ENCODE measurements at places on chromosomes 5 and 9. TPM values are rescaled to one million over a fixed set of nuclear protein-coding genes. Genes with fewer than 3 reads are reported as not detected.

DNA sequence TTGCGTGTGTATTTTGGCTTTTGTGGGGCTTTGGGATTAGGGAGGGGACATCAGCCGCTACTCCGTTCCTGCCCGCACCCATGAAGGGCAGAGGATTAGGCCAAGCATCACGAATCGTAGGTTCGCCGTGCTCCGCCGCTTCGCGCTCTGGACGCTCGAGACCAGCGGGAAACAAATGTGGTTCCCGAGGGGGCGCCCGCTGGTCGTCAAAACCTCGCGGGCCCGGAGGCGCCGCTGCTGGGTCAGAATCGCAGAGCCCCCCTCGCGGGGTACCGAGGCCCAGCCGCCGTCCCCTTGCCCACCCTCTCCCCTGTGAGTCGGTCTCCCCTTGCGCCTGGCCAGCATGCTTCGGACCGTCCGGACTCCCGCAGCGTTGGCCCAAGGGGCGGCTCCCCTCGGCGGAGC lies 2.3 kb upstream of the PAX5 start:
- no peaks in the 10 kb centered on the region for H3K36me3 ChIP-seq
- no peak overlapping the region for H3K27ac ChIP-seq
- peak; percentile 34 for DNase-seq

GRCh38 chr9:137025517-137025966 lies 2.5 kb downstream of the ABCA2 start:
- H3K36me3 ChIP-seq = no peaks in the 10 kb centered on the region
- H3K4me1 ChIP-seq = peaks cover 2% of the 10 kb centered on the region
- no peak overlapping the region for H3K4me3 ChIP-seq
- DNase-seq = no peak

DNA sequence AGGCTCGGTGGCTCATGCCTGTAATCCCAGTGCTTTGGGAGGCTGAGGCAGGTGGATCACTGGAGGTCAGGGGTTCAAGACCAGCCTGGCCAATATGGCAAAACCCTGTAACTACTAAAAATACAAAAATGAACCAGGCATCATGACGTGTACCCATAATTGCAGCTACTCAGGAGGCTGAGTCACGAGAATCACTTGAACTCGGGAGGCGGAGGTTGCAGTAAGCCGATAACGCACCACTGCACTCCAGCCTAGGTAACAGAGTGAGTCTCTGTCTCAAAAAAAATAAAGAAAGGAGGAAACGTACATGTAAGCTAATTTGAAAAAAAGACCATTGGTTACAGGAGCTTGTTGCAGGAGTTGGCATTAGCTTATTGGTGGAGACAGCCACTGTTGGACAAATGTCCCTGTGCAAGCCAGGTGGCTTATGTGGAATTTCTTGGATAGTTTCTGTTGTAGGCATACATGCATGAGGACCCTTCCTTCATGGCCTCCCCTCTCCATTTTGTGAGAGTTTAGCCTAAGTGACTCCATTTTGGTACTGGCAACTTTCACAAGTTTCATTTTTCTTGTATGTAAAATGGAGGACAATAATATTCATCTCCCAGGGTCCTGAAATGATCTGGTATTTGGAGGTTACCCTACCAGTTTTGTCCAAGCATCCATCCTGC lies 16.8 kb upstream of the RAB14 start:
- no peak overlapping the region for H3K4me3 ChIP-seq
- H3K27me3 ChIP-seq = peaks cover 7% of the 10 kb centered on the region
- peaks cover 44% of the 10 kb centered on the region for H3K4me1 ChIP-seq
- H3K27ac ChIP-seq = no peak overlapping the region

- no peaks in the 10 kb centered on the region for H3K4me1 ChIP-seq
- DNase-seq = no peak
- H3K27ac ChIP-seq = no peak overlapping the region
- no peak overlapping the region for H3K4me3 ChIP-seq
Measured at GRCh38 chr5:56983593-56984361, 31.9 kb upstream of the MIER3 start.

DNA sequence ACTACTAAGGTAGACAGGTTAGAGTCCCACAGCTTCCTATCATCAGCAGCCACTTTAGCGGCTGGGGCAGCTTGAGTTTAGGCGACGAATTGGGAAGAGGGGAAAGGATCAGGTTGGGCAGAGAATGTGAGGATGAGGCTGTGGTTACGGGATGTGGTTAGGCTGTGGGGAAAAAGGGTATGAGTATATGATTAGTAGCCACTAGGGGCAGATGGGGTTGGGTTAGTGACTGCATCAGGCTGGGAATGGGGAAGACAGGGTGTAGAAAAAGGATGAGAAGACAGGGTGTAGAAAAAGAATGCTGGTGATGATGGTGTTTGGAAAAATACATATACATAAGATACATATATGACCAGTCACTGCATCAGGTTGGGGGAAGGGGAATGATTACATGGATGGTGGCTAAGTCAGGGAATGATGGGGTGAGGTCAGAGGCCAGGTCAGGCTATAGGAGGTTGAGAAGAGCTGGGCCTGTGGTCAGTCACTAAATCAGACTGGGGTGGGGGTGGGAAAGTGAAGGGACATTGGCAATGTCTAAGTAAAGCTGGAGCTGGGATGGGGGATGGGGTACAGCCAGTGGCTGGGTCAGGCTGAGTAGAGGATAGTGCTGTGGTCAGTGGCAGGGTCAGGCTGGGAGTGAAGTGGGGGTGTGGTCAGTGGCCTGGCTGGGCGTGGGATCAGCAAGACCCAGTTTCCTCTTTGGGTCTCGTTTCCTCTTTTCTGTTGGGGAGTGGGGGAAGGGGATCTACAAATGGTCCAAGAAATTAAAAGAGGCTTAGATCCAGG lies 2.1 kb downstream of the TLN1 start:
- H3K36me3 ChIP-seq = peaks cover 8% of the 10 kb centered on the region
- H3K27ac ChIP-seq = no peak overlapping the region
- peak; percentile 28 for DNase-seq
- no peaks in the 10 kb centered on the region for H3K27me3 ChIP-seq

DNA sequence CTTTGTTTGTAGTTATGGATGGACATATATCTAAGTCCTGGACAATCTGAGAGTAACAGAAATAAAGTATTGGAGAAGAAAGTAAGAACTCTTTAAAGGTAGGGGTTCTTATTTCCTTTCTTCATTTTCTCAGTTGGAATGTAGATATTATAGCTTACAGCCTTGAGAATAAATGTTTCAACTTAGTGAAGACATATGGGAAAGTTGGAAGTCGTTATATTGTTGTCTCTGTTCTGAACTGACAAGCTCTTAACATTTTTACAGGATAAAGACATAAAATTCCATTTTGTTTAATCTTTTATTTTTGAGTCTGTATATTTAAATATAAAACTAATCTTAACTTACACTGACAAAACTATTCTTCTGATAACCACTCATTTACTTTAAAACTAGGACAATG lies 2187.5 kb upstream of the ACO1 start:
- no peak overlapping the region for H3K27ac ChIP-seq
- no peaks in the 10 kb centered on the region for H3K27me3 ChIP-seq
- no peak for DNase-seq
- no peaks in the 10 kb centered on the region for H3K4me1 ChIP-seq
- no peak overlapping the region for H3K4me3 ChIP-seq
- peaks cover 16% of the 10 kb centered on the region for H3K36me3 ChIP-seq

- no peak for DNase-seq
- H3K27me3 ChIP-seq = no peaks in the 10 kb centered on the region
- no peaks in the 10 kb centered on the region for H3K36me3 ChIP-seq
- no peak overlapping the region for H3K4me3 ChIP-seq
- H3K4me1 ChIP-seq = peaks cover 8% of the 10 kb centered on the region
- no peak overlapping the region for H3K27ac ChIP-seq
Measured at GRCh38 chr9:88775037-88775471, 216.2 kb upstream of the S1PR3 start.

The GADD45G gene
- total RNA-seq = 13.5 TPM

- no peaks in the 10 kb centered on the region for H3K36me3 ChIP-seq
- peaks cover 11% of the 10 kb centered on the region for H3K4me1 ChIP-seq
- DNase-seq = no peak
Measured at GRCh38 chr5:51043745-51044144, 339.5 kb upstream of the ISL1 start.

- no peaks in the 10 kb centered on the region for H3K27me3 ChIP-seq
- no peaks in the 10 kb centered on the region for H3K36me3 ChIP-seq
- H3K4me3 ChIP-seq = no peak overlapping the region
- peaks cover 5% of the 10 kb centered on the region for H3K4me1 ChIP-seq
- no peak overlapping the region for H3K27ac ChIP-seq
Measured at GRCh38 chr5:73950441-73950873, 324.5 kb downstream of the ARHGEF28 start.

DNA sequence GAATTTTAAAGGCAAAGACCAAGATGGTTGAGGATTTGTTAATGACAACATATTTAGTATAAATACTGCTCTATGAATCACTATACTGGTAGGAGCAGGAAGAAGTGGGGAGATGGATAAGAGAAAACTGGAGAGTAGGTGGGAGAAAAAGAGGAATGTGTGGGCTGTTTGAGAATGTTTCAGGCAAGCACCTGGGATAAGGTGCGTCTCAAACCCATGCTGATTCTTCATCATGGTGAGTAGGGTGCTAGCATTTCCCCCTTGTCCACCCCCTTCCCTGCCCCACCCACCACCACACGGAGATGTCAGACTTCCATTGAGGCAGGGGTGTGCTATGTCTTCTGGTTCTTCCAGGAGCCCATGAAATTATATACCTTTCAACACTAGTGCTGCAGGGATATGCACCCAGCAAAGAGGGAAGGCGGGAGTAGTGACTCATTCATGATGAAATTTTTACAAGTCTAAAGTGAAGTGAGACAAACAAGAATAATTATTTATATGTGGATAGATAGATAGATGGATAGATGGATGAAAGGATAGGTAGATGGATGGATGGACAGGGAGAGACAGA lies 54.3 kb downstream of the MTX3 start:
- no peak for DNase-seq
- no peaks in the 10 kb centered on the region for H3K36me3 ChIP-seq
- peaks cover 8% of the 10 kb centered on the region for H3K4me1 ChIP-seq
- no peak overlapping the region for H3K27ac ChIP-seq

The FAM153A gene
- 6.0 TPM for total RNA-seq

- H3K4me3 ChIP-seq = no peak overlapping the region
- peaks cover 9% of the 10 kb centered on the region for H3K4me1 ChIP-seq
- DNase-seq = no peak
- no peaks in the 10 kb centered on the region for H3K36me3 ChIP-seq
- no peak overlapping the region for H3K27ac ChIP-seq
Measured at GRCh38 chr5:40551496-40552491, 127.9 kb upstream of the PTGER4 start.

DNA sequence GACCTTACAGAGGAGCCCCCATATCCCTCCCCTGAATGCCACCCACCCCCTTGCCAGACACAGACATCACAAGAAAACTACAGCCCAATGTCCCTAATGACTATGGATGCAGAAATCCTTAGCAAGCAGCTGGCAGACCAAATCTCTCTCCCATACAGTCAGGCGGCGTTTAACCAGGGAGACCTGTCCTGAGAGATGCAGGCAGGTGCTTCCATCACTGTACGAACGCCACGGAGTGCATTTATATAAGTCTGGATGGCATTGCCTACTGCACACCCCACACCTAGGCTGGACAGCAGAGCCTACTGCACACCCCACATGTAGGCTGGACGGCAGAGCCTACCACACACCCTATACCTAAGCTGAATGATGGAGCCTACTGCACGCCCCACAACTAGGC lies 34.4 kb upstream of the SARDH start:
- no peaks in the 10 kb centered on the region for H3K27me3 ChIP-seq
- peaks cover 39% of the 10 kb centered on the region for H3K36me3 ChIP-seq
- no peak overlapping the region for H3K27ac ChIP-seq
- no peak overlapping the region for H3K4me3 ChIP-seq

- H3K36me3 ChIP-seq = no peaks in the 10 kb centered on the region
- H3K4me3 ChIP-seq = no peak overlapping the region
- DNase-seq = no peak
- H3K27me3 ChIP-seq = no peaks in the 10 kb centered on the region
Measured at GRCh38 chr5:15544039-15544438, 44.1 kb downstream of the FBXL7 start.

DNA sequence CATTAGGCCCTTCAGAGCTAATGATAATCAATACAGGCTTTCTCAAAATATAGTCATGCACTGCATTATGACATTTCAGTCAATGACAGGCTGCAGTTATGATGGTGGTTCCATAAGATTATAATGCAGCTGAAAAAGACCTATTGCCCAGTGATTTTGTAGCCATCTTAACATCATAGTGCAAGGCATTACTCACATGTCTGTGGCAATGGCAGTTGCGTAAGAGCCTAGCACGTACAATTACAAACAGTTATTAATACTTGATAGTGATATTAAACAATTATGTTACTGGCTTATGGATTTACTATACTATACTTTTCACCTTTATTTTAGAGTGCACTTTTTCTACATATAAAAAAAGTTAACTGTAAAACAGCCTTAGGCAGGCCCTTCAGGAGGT lies 214.8 kb downstream of the ISL1 start:
- no peaks in the 10 kb centered on the region for H3K27me3 ChIP-seq
- no peak for DNase-seq
- no peaks in the 10 kb centered on the region for H3K4me1 ChIP-seq
- no peaks in the 10 kb centered on the region for H3K36me3 ChIP-seq
- no peak overlapping the region for H3K4me3 ChIP-seq
- no peak overlapping the region for H3K27ac ChIP-seq

DNA sequence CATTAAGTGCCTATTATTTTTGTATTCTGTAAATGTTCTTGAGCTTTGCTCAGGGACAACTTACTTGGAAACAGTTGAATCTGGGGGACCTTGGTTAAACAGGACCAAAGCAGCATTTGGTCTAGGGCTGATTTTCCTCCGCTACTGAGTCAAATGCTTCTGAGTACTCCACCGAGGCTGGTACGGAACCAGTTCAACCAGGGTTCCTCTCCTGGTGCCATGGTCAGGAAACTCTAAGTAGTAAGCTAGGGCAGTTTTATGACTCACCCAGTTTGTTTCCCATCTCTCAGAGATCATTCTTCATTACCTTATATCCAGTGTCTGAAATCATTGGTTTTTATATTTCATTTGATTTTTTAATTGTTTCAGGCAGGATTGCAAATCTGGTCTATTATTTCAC lies 111.9 kb upstream of the TNFAIP8 start:
- 0 out of 2 replicates have a peak, but pooled peaks cover 4% of the 10 kb centered on the region for H3K36me3 ChIP-seq
- peak overlapping the region; percentile 83 for H3K27ac ChIP-seq
- H3K4me3 ChIP-seq = no peak overlapping the region
- no peak for DNase-seq

DNA sequence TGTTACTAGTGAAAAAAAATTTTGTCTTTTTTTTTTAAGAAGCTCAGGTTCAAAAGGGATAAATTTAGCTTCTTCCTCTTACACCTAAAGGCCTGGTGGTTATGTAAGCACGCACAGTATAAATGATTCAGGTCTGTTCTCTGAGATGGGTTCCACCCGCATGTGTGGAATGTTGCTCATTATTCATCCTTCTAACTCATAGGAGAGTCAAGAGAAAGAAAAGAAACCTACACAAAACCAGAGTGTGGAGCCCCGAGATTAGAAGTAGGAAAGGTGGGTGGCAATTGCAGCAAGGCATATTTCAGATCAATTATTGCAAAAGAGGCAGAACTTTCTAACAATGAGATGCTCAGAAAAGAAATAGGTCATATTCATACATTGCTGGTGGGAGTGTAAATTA lies 13.5 kb downstream of the PLAC8L1 start:
- H3K4me3 ChIP-seq = no peak overlapping the region
- no peaks in the 10 kb centered on the region for H3K27me3 ChIP-seq
- DNase-seq = no peak
- H3K27ac ChIP-seq = no peak overlapping the region
- H3K4me1 ChIP-seq = no peaks in the 10 kb centered on the region

Measured in WTC11 (cell line).